ENCODE measurements at places on chromosomes 5 and 9. TPM values are rescaled to one million over a fixed set of nuclear protein-coding genes. Genes with fewer than 3 reads are reported as not detected.

Gene PRRX2
- total RNA-seq = 1.5 TPM

DNA sequence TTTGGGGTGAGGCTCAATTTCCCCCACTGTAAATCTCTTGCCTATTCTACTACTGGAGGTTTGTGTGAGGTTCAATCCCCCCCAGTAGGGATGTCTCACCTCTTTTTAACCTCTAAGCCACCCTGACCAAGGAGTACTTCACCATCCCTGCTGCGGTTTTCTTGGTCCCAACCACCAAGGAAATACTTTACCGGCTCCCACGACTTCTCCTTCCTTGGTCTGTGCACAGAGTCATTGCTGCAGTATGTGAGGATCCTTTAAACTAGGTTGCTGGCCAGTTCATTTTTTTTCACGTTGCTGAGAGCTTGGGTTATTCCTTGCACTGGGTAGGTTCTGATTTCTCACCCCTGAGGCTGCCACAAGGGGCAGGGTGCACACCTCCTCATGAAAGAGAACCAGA lies 22.5 kb upstream of the HMGCS1 start:
- DNase-seq = no peak

DNA sequence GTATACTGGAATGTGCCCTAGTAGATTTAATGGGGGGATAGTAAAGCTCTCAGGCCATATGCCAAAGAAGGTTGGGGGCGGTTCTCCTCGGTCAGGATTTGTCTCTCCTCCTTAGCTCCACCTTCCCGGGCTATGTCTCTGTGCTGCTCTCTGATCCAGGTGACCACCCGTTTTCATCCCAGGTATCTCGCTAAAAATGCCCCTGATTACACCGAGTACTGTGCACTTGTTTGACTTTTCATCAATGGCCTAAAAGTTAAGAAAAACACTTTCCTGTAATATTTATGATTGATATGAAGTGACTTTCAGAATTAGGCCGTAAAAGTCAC lies 724 bp downstream of the NDUFS6 start:
- no peak for DNase-seq

GRCh38 chr9:125565126-125565525 lies 141.9 kb downstream of the MAPKAP1 start:
- no peak for DNase-seq

DNA sequence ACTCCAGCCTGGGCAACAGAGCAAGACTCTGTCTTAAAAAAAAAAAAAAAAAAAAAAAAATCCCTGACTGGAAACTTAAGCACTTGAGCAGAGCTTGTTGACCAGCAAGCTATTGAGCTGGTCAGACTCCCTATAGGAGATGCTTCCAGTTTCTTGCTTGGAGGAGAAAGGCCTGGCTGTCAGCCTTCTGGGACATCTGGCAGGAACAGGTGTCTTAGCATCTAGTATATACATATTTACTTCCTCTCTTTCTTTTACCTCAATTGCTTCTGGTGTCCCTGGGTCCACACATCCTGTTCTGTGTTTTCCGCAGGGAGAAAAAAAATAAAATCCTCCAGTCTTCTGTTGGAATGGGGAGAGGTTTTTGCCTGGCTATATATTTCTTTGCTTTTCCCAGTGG lies 60.1 kb downstream of the PRKACG start:
- no peak for DNase-seq

DNA sequence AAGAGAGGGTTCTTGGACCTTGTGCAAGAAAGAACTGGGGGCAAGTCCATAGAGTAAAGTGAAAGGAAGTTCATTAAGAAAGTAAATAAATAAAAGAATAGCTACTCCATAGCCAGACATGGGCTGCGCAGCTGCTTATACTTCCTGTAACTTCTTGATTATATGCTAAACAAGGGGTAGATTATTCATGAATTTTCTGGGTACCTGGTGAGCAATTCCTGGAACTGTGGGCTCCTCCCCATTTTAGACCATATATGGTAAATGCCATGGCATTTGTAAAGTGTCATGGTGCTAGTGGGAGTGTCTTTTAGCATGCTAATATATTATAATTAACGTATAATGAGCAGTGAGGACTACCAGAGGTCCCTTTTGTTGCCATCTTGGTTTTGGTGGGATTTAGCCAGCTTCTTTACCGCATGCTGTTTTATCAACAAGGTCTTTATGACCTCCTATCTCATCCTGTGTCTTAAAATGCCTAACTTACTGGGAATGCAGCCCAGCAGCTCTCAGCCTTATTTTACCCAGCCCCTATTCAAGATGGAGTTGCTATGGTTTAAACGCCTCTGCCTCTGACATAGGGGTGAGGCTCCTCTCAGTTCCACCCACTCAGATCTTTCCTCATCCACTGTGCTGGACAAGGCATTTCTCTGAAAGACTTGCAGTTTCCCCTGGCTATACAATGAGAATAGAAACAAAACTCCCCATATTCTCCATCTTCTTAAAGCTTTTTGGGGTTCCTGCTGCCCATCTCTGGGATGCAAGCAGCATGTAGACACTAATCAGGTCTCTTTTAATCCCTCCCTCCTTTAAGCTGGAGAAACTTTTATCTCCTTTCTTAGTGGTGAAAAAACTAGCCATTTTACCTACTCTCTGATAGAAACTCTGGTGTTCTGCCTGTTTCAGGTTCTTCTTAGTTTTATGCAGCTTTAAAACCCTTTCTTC lies 91.2 kb downstream of the ARRDC3 start:
- no peak for DNase-seq

DNA sequence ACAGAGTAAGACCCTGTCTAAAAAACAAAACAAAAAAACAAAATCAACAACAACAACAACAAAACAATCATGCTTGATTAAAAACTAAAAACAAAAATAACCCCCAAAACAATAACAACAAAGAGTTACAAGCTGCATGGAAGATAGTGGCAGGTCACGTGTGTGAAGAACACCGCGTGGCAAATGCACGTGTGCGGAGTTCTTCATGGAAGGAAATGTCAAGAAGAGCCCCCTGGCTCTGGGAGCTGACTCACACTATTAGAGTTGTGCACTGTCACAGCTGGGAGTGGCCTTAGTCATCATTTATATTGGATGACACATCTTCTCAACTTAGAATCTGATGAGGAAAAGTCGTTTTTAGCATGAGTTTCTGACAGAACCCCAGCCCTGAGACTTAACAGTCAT lies 110.5 kb downstream of the JMY start:
- no peak for DNase-seq

DNA sequence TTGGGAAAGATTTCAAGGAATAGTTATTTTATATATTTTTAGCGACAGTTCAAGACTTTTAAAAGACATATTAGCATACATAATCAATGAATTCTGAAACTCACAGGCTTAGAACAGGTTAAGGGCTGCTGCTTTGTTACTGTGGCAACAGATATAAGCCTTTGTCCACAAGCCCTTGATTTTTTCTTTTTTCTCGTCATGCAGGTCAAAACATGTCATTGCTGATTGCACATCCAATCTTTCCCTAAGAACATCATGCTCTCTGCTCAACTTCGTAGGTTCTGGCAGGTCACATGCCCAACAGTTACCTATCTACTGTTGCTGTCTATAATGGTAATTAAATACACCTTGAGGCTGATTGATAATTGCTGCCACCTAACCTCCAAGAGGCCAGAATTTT lies 172.5 kb upstream of the PTPRD start:
- DNase-seq = no peak

DNA sequence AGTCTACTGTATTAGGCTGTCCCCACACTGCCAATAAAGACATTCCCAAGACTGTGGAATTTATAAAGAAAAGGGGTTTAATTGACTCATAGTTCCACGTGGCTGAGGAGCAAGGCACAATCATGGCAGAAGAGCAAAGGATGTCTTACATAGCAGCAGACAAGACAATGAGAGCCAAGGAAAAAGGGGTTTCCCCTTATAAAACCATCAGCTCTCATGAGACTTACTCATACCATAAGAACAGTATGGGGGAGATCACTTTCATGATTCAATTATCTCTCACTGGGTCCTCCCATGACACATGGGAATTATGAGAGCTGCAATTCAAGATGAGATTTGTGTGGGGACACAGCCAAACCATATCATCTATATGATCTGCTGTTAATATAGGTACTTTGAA lies 14.8 kb upstream of the FSTL4 start:
- DNase-seq = no peak

- no peak for DNase-seq
Observed at GRCh38 chr9:16132513-16132912, 579.7 kb downstream of the CCDC171 start.

DNA sequence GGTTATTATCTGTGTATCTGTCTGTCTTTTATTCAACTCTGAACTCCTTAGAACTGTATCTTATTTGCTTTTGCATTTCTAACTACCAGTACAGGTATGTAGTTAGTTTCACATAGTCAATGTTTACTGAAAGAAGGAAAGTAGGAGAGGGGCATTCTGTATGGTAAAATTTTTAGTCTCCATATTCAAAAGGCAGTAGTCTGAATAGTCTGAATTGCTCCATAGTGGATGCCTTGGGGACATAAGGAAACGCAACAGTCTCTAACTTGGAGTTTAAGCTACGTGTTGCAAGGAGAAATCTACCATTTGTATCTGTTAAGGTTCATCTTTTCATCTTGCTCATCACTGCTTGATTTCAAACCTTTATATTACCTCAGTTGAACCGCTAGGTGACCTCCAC lies 26.2 kb downstream of the RASGRF2 start:
- no peak for DNase-seq

DNA sequence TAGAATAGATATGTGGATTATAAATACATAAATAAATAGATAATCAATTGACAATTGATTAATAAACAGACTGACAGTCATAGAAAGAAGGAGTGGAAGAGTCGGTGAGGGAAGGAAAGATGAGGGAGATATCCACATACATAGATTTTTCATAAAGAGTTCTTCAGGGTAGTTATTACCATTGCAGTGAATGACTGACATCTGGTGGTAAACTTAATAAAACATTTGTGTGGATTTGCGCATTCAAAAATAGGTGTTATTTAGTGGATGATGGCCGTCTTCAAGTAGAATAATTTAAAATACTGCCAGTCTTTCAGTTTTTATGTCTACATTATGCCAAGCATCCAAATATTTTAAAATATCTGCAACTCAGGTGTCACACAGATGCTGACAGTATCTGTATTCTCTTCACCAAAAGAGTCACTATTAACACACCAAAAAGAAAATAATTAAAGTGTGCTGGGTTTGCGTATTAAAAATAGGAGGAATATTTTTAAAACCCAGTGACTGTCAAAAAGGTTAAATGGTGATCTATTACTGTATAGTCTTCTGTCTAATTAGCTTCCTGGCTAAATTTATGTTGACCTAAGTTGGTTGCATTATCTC lies 78.8 kb downstream of the GIN1 start:
- no peak for DNase-seq

GRCh38 chr5:131514316-131515283 lies 120.4 kb downstream of the RAPGEF6 start:
- no peak for DNase-seq

DNA sequence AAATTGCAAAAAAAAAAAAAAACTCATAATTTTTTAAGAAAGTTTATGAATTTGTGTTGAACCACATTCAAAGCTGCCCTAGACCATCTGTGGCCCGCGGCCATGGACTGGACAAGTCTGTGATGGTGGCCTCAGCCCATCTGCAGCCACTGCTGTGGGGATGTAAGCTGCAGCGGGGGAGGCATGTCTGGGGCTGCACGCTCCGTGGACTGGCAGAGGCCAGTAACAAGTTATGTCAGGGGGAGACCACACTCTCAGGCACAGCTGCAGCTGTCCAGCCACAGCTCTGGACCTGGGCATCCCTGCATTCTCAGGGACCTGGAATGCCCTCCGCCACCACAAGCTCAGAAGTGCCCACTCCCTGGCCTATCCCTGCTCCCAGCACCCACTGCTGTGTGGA lies 1272.3 kb upstream of the CDH9 start:
- DNase-seq = no peak

DNA sequence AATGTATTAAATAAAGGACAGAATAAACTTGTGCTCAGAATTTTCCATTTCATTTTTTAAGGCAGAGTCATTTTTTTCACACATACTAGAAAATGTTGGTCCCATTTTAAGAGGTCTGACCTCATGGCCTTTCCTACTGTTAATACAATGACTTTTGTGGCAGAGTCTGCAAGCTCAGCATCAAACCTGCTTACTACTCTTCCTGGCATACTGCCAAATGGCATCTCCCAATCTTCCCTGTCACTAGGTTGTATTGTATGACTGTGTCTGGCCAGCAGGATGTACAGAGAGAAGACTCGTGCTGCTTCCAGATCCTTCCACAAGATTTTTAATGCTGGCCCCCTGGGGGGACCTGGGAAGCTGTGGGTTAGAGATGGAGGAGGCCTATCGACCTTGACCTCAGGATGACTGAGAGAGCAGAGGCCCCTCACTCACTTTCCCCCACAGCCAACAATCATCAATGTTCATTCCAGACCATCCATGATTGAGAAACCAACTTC lies 64.7 kb downstream of the BARX1 start:
- DNase-seq = peak; percentile 13

DNA sequence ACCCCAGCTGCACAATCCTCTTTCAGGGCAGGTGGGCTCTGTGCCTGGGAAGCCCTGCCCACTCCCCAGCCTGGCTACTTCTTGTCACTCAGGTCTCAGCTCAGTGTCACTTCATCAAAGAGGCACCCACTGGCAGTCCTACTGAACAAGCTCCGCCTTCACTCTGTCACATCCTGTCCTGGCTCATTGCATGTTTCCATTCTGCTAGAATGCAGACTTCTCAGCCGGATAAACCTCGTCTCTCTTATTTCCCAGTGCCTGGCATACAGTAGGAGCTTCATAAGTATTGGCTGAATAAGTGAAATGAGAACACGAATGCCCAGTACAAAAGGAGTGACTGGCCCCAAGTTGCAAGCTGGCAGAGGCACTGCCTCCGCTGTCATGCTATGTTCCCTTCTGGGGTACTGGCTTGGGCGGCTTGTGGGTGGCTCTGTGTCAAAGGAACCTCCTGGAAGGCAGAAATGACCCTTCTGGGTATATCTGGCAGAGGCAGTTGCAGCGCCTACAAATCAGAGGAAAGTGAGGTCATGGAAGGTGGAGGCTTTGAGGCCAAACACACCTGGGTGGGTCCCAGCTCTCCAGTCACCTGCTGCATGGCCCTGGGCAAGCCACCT lies 98.3 kb upstream of the PHYKPL start:
- no peak for DNase-seq

DNA sequence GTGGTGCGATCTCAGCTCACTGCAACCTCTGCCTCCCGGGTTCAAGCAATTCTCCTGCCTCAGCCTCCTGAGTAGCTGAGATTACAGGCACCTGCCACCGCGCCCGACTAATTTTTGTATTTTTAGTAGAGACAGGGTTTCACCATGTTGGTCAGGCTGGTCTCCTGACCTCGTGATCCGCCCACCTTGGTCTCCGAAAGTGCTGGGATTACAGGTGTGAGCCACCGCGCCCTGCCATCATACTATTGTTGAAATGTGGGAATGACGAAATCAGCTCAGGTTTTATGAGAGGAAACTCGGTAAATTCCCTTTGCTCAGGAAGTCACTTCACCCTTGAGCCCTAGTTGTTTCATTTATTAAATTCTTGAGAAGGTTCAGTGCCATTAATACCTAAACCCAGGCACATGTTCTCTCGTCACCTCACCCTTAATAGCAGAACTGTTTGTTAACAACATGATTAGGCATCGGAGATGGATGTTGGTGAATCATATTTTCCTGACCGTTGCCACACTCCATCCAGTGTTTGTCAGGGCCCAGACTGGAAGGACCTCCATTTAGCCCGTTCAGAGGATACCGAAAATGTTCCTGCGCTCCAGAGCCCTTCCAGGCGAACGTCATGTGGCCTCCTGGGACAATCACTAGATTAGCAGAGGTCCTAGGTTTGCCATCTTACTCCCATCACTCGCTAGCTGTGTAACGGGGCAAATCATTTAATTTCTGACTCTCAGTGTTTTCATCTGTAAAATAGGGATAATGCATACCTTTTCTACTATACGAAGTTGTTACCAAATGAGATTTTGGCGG lies 20.0 kb upstream of the CREBRF start:
- DNase-seq = no peak
